ENCODE measurements at places on chromosomes 3 and 15. TPM values are rescaled to one million over a fixed set of nuclear protein-coding genes. Genes with fewer than 3 reads are reported as not detected.

GOLGA6A gene
- total RNA-seq, result not detected

CCDC80 gene
- total RNA-seq, result 162 TPM

PLA2G4D gene
- total RNA-seq, result 1.4 TPM

LRRC3B gene
- not detected for total RNA-seq

P2RY1 gene
- 0.88 TPM for total RNA-seq

MYZAP gene
- total RNA-seq, result 5.9 TPM

GRCh38 chr15:90750186-90750585 lies 33.0 kb downstream of the BLM start:
- H3K36me3 ChIP-seq, result peaks cover 4% of the 10 kb centered on the region
- no peak overlapping the region for H3K27ac ChIP-seq
- H3K4me1 ChIP-seq, result no peaks in the 10 kb centered on the region
- H3K27me3 ChIP-seq, result no peaks in the 10 kb centered on the region

- no peaks in the 10 kb centered on the region for H3K36me3 ChIP-seq
- H3K4me1 ChIP-seq, result no peaks in the 10 kb centered on the region
- H3K27ac ChIP-seq, result no peak overlapping the region
- H3K27me3 ChIP-seq, result no peaks in the 10 kb centered on the region
- no peak for DNase-seq
- H3K4me3 ChIP-seq, result no peak overlapping the region
These were observed 113.1 kb downstream of the EDEM1 start for GRCh38 chr3:5300638-5301037.

- H3K4me1 ChIP-seq, result no peaks in the 10 kb centered on the region
- no peak overlapping the region for H3K4me3 ChIP-seq
- no peaks in the 10 kb centered on the region for H3K36me3 ChIP-seq
- H3K27me3 ChIP-seq, result no peaks in the 10 kb centered on the region
- no peak overlapping the region for H3K27ac ChIP-seq
- DNase-seq, result no peak
These were observed 40.8 kb downstream of the CLSTN2 start for GRCh38 chr3:139975594-139976365.

- no peak overlapping the region for H3K27ac ChIP-seq
- H3K4me1 ChIP-seq, result no peaks in the 10 kb centered on the region
- H3K4me3 ChIP-seq, result no peak overlapping the region
- no peaks in the 10 kb centered on the region for H3K36me3 ChIP-seq
These were observed 71.3 kb upstream of the WNT7A start for GRCh38 chr3:13951184-13951583.

- H3K27ac ChIP-seq, result no peak overlapping the region
- DNase-seq, result no peak
These were observed 361.2 kb downstream of the DIPK2A start for GRCh38 chr3:144332868-144333267.
